ENCODE measurements at places on chromosomes 12 and 14. TPM values are rescaled to one million over a fixed set of nuclear protein-coding genes. Genes with fewer than 3 reads are reported as not detected.

Gene AVPR1A
- total RNA-seq: not detected

Gene ETFBKMT
- total RNA-seq: 1.0 TPM

Gene MYO1H
- not detected for total RNA-seq

Gene LTBP2
- total RNA-seq: 0.09 TPM

Gene RERG
- total RNA-seq: not detected

Gene ASIC1
- 8.5 TPM for total RNA-seq

Gene TFCP2
- total RNA-seq: 41.1 TPM

Gene COX6A1
- total RNA-seq: 287 TPM

All from T-helper 2 cell treated with Interferon-gamma antibody and Interleukin-4, amounts not matched to agents 100 ng/mL and 5 ng/mL, for 36 hours (primary cell).